NCI-H1417 (cell line): ENCODE measurements at places on chromosomes 12 and 14.

- no peak for DNase-seq
Measured at GRCh38 chr12:28498850-28499249, 308.6 kb downstream of the CCDC91 start.

- no peak for DNase-seq
Measured at GRCh38 chr14:54681811-54682261, 114.9 kb downstream of the SAMD4A start.

- DNase-seq = no peak
Measured at GRCh38 chr14:104541905-104542465, 37.6 kb upstream of the C14orf180 start.

GRCh38 chr14:101620821-101621785 lies 59.8 kb downstream of the DIO3 start:
- DNase-seq = no peak

DNA sequence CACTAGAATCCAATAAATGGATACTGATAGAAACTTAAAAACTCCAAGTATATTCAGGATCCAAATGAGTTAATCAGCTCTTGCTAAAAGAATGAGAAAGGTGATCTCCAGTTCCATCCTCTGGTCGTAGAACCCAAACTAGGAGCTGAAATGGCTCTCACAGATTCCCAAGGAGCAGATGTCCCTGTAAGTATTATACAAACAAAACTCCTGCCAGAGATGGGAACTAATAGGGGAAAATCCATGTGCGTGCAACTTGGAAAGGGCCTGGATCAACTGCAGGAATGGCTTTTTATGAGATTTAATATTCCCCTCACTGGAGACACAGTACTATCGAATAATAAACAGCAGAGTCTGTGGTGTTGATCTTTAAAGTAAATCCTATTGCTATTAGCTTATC lies 309.2 kb upstream of the TBX3 start:
- no peak for DNase-seq

DNA sequence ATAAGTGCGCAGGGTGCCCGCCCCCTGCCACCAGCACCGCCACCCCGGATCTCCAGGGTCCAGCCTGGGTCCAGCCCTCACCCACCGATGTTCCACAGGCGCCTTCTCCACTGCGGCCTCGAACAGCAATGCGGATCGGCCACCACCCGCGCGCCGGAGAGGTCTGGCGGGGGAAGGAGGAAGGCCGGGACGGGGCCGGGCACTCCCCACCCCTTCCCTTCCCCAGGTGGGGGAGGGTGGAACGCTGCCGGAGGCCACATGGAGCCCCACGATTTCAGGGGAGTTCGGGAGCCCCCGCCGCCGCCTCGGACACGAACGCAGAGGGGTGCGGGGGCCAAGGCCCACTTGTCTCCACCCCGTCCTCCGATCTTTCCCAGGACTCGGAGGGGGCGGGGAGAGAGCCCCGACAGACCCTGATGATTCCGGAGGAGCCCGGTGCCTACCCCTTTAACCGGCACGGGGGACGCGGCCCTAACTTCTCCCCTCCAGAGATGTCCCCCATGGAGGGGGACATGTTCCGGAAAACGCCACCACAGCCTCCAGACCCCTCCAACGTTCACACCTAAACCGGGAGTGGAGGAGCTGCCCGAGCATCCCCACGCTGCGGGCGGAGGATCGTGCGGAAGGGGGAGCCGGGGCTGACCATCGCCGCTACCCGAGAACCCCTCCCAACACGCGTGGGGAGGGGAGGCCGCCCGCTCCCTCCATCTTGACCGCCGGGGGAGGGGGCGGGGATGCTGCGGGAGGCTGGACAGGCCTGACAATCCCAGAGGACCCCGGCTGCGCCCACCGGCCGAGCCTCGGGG lies 1.1 kb downstream of the ATXN2 start:
- DNase-seq = peak; percentile 34

- no peak for DNase-seq
Measured at GRCh38 chr12:126481688-126482087, 1416.5 kb downstream of the AACS start.

- no peak for DNase-seq
Measured at GRCh38 chr12:44433659-44434058, 442.5 kb downstream of the NELL2 start.

DNA sequence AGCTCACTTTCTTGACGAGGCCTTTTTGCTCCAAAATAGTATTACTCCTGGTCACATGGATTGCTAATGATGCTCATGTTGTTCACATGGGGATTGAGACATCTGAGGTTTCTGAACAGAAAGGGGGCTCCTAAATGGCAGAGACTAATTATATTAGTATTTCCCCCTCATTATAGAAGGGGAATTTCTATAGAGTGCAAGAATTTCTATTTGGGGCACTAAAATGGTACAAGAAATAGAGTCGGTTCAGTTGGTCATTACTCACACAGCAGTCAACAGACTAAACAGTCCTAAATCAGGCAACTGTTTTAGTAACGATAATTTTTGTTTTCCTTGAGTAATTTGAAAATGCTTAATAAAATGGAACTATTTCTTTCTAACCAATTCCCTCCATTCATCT lies 108.9 kb downstream of the DACT1 start:
- DNase-seq = no peak

DNA sequence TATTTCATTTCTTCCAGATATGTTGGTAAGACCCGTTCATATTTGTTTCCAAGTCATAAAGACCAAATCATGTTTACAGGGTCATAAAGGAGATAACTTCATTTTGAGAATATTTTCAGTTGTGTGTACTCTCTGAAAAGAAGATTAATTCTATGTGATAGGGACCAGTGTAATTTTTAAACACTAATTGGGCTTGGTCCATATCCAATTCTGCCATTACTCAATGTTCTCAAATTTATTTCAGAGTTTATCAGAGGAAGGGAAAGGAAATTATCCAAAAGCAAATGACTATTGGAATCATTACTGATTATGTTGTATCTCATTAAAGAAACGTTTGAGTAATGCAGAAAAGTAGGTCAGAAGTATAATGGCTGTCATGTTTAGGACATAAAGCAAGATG lies 126.8 kb upstream of the DCN start:
- no peak for DNase-seq
